ENCODE measurements at places on chromosomes 2 and 18.

DNA sequence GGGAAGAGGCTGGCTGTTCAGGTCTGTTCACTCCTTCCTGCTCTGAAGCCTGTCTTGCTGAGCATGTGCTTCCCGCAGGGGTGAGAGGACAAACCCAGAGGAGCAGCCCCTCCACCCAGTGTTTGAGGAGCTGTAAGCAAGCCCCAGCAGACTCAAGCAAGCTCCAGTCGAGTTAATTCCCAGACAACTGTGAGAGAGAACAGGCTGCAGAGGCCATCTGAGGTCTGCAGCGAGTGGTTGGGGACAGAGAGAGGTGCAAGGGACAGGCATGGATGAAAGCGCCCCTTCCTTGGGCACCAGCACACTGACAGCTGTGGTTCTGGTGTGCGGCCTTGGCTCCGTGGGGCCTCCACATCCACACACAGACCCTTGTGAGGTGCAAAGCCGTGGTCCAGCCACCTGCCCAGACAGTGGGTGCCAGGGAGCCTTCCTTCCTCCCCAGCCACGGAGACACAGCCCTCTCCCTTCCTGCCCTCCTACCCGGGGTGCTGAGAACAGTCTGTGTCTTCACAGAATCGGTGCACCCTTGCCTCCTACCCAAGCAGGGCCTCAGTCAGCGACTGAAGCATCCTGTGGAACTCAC is 36.2 kb downstream of the MAL start:
- no peak for DNase-seq

- DNase-seq, result no peak
Measured at GRCh38 chr2:134181219-134181618, 72.7 kb upstream of the MGAT5 start.

- DNase-seq, result no peak
Measured at GRCh38 chr2:165647409-165647808, 146.6 kb downstream of the GALNT3 start.

- DNase-seq, result no peak
Measured at GRCh38 chr2:193561054-193561453, 1366.3 kb upstream of the TMEFF2 start.

DNA sequence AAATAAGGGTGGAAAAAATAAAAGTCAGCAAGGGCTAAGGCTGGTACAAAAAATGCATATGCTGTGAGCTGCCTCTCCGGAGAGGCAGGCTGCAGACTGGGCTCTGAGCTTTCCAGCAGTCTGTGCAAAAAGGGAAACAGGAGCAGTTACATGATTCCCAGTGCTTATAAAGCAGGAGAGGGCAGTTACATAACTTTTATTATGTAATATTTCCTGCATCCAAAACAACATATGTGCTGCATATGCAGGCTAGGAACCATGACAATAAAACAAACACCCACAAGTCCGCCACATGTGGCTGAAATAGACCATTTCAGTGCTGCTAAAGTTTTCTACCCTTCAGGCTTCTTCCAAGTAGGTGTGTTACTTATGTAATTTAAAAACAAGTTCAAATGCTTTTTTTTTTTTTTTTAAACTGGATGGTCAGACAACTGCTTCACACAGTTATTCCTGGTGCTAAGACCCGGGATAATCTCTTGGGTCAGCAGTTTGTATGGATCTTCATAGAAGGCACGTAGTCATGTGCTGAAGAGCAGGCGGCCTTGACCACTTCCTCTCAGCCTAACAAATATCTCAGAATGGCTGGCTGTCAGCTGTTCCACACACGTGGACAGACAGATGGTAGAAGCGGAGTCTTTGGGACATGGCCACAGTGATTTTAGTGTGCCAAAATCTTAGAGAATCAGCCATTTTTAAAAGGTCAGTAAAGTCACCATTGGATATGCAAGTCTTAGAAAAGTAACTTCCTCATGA is 43.5 kb downstream of the ARMC9 start:
- DNase-seq, result no peak

- DNase-seq, result no peak
Measured at GRCh38 chr2:17146358-17146757, 371.9 kb downstream of the RAD51AP2 start.

- DNase-seq, result no peak
Measured at GRCh38 chr2:147554521-147555107, 290.2 kb upstream of the ACVR2A start.

GRCh38 chr2:217247476-217247875 is 387.6 kb upstream of the TNP1 start:
- no peak for DNase-seq

DNA sequence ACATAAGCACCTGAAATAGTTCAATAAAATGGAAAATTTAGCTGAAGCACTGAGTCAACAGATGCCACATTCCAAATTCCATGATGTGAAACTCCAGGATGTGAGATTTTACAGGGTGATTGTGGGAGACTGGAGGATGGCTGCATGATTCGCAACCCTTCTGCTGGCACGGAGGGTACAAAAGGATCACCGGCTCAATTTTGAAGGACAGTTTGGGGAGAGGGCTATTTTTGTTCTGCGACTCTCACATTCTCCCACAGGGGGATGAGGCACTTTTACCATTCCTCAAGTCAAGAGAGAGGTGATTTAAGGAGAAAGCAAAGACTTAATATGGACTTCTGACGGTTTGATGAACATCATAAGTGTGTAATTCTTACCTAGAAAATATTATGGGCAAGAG is 138.1 kb upstream of the CWC22 start:
- DNase-seq, result no peak

DNA sequence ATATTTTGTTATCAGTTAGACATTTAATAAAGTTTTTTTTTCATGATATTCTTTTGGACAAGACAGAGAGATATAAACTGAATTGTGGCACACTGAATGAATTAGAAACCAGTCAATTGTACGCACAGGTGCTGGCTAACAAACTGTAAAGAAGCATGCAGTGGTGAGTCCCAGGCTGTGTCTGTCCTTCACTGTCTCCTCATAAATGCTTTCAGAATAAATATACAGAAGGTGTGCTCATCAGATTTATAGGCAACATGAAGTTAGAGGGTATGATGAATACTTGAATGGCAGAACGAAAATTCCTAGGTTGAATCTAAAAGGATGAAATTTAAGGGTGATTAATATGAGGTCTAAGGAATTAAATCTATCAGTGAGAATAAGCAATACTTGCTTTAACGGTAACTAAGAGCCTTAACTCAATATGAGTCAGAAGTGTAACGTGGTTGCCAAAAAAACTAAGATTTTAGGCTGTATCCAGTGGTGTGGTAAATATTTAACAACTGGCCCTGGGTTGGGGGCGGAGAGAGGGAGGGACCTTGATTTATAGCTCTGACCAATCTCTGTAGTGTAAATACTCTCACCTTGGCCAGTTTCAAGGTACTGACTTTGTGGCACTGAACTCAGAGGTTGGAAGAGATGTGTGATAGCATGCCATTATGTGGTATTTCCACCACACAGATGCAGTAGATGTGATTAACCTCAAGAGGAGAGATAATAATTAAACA is 41.9 kb upstream of the AAK1 start:
- DNase-seq, result peak; percentile 82

GRCh38 chr18:23618862-23619387 is 32.6 kb upstream of the NPC1 start:
- no peak for DNase-seq

GRCh38 chr2:23145460-23145859 is 239.5 kb upstream of the KLHL29 start:
- no peak for DNase-seq

GRCh38 chr2:151575338-151575737 is 158.9 kb downstream of the NEB start:
- no peak for DNase-seq

- no peak for DNase-seq
Measured at GRCh38 chr2:53701221-53701620, 66.4 kb upstream of the CHAC2 start.

GRCh38 chr18:50011813-50012435 is 183.0 kb downstream of the MYO5B start:
- peak; percentile 79 for DNase-seq

DNA sequence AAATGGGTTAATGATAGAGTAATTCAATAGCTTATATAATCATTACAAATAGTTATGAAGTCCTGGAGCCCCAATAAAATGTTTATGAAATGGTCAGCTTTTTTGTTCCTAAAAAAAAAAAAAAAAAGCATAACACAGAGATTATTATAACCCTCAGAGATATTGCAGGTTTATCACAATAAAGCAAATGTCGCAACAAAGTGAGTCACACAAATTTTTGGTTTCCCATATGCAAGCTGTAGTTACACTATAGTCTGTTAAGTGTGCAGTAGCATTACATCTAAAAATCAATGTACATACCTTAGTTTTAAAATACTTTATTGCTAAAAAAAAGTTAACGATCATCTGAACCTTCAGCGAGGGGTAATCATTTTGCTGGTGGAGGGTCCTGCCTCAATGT is 20.0 kb downstream of the WDFY1 start:
- DNase-seq, result no peak

DNA sequence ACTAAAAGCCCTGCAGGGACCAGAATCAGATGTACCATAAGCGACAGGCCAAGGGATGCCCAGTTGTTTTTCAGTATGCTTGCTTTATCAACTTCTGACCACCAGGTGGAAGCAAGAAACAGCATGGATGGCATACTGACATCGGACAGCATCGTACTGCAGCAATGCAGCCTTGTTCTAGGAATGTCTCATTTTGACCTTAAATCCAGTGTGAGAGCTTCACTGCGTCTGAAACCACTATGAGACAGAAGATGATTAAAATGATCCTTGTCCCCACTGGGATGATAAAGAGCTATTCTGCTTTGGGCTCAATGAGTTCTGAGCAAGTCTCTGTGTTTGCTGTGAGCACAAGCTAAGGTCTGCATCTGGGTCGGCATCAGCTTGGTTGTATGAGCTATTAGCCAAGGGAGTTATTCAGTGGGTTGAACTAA is 54.3 kb downstream of the CDK15 start:
- DNase-seq, result peak; percentile 74

DNA sequence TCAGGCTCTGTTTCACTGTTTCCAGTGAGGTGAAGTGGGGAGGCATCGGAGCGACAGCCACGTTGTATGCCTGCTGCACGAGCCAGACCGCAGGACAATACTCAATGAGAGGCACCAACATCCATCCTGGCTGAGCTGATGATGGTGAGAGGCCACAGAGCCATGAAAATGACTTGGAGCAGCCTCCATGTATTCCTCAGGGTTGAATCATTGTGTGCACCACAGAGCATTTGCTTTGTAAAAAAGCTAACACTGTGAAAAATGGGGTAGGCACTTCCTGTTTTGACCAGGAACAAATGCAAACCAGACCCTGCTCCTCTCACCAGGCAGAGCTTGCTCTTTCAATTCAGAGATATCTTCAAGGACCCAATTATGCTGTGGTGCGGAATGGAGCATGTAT is 87.2 kb downstream of the LPIN1 start:
- no peak for DNase-seq
